Stimulated activated CD8-positive, alpha-beta memory T cell treated with anti-CD3 and anti-CD28 coated beads, Interleukin-2, amount 100 ng/mL, for 1 hour (primary cell): ENCODE measurements at places on chromosomes 2 and 18.

DNA sequence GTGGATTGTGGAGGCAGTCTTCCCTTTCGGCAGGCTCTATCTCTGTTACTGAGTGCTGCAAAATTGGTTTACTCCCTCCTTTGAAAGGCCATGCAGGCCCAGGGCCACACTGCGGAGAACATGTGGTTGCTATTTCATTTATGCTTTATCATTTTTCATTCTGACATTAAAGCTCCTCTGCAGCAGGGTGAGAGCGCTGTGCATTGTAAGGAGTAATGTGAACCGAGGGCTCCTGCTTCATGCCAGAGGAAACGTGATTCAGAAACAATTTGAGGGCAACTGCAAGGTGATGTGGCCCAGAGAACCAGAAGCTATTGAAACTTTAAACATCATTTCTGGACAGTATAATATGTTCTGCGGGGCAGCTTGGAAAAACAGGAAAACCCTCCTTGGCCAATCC is 341.6 kb upstream of the NT5C1B start:
- no peak for DNase-seq

DNA sequence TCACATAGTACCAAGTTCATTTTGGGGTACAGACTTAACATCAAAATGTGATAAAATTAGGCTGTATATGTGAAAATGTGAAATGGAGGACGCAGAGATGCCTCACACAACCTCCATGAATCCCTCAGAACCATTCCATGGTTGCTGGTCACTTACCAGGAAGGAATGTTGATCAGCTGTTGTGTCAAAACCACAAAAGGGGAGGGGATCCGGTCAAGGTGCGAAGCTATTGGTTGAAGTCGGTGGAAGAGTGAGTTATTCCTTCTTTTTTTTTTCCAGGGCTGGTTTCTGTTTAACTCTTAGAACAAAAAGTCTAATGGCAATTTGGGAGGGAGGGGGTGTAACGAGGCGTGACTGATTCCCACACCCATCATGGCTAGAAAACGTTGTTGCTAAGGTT is 32.3 kb upstream of the REG3A start:
- DNase-seq: no peak

DNA sequence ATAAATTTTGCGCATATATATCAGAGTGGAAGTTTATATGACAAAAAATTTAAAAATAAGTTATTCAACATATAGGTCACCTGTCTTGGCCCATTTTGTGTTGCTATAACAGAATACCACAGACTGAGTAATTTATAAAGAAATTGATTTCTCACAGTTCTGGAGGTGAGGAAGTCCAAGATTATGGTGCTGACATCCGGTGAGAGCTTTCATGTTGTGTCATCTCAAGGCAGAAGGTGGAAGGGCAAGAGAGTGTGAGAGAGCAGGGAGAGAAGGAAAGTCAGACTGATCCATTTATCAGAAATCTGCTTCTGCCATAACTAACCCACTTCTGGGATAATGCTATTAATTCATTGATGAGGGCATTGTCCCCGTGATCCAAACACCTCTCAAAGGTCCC is 9.0 kb upstream of the FEZ2 start:
- DNase-seq: no peak

DNA sequence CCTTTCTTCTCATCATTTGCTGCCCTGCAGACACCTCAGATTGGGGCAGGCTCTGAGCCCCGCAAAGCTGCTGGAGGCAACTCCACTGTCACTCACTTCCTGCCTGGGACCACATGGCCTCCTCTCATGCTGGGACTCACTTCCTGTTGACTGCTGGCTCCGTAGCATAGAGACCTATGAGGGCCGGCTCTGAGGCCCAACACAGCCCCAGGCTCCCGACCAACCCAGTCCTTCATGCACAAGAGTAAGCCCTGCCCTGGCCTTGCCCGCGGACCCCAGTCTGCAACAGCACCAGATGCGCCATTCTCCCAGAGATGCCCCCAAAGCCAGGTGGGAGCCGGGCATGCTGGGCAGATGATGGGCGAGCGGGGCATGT is 55.7 kb downstream of the DNMT3A start:
- peak; percentile 42 for DNase-seq

DNA sequence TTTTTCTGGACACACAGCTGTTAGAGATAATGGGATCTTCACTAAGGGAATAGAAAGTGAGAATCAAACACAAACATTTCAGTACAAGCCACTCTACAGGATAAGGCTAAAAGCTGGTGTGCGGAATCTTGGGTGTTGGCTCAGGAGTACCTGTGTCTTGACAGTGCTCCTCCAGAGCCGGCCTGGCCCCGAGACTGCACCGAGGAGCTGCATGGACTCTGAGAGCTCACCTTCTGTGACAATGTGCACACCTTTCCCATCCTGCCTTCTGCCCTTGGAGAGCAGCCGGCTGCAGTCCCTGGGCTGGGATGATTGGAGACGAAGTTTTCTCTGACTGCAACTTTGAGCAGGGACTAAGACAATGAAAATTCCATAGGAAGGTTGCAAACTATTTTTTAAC is 89.1 kb downstream of the TMEM182 start:
- no peak for DNase-seq

GRCh38 chr2:212595036-212595654 is 56.5 kb upstream of the ERBB4 start:
- no peak for DNase-seq

GRCh38 chr2:59182249-59182648 is 941.1 kb upstream of the FANCL start:
- no peak for DNase-seq

DNA sequence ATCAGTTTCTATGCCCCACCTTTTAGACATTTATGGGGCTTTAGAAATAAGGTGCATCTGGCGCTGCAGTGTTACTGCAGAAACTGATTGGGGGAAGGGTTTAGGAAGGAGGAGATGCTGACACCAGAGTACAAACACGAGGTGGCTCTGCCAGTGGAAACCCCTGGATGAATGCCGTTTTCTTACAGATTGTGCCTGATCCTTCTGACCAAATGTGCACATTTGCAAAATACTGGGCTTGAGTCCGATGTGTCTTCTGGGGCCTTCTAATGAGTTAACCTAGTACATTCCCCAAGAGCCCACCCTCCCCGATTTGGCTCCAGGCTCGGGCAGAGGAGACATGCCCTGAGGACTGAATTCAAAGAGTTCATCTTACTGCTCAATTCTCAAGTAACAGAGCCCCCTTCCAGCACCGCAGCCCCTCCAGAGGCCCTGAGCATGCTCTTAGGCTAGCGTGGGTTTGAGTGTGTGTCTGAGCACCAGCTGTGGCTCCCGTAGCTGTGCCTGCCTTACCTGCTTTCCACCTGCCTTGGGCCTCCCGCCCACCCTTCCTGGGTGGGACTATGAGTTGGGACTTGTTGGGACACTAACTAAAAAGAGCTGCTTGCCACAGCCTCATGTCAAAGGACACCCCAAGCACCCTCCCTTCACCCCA is 116.7 kb upstream of the COPS8 start:
- no peak for DNase-seq

GRCh38 chr2:18791172-18791797 is 201.9 kb upstream of the NT5C1B start:
- DNase-seq: no peak

DNA sequence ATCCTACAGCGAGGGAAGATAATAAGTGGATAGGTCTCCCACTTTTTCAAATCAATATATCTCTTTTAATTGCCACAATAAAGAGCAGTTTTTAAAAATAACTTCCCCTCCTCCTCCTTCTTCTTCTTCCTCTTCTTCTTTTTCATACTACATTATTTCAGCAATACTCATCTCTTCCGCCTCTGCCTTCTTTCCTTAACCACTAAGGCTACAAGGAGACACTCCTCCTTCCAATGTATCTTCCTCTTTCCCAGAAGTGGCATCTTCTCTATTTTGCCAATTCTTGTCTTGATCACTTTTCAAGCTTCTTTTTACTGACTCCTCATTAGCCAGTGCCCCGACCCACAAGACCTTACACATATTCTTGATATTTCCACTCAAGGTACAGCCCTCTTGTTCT is 546.6 kb upstream of the CHAC2 start:
- no peak for DNase-seq

GRCh38 chr2:3248754-3249475 is 128.7 kb downstream of the EIPR1 start:
- DNase-seq: no peak

GRCh38 chr2:99403524-99403923 is 66.3 kb downstream of the EIF5B start:
- DNase-seq: no peak

- no peak for DNase-seq
These were observed 700.9 kb upstream of the SYT4 start for GRCh38 chr18:43978174-43978573.

DNA sequence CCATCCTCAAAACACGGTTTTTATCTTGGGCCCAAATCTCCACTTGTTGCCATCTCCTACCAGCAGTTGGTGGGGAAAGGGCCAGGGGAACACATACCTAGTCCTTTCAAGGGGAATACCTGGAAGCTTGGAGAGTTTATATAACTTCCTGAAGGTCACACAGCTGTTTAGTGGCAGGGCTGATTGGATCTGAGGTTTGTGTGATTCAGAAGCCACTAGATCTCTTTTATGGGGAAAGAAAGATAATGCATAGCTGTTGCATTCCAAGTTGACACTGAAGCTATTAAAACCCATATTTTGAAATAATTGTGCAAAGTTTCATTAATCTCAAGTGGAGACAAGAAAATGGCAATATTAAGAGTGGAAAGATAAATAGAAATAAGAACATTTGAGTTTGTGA is 134.2 kb downstream of the PLCL1 start:
- DNase-seq: no peak

DNA sequence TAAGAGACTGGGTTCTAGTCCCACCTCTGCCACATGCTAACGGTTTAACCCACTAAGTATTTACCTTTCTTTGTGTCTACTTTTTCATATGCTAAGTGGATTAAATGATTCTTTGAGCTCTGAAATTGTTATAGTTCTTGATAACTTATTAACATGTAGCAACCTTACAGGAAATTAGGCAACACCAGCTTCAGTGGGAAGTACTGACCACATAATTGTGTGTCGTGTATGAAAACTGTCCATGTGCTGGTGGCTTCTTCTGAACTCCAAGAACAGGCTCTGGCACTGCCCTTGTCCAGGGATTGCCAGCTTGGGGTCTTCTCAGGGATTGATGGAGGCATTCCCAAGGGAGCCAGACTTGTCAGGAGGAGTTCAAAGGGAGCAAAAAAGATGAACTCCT is 427.7 kb downstream of the TGIF1 start:
- no peak for DNase-seq

- DNase-seq: no peak
These were observed 64.7 kb downstream of the CCDC148 start for GRCh38 chr2:158391876-158392275.

GRCh38 chr2:104901037-104901881 is 47.3 kb downstream of the POU3F3 start:
- DNase-seq: no peak

- no peak for DNase-seq
These were observed 19.8 kb upstream of the GPR55 start for GRCh38 chr2:230944757-230945372.

- no peak for DNase-seq
These were observed 95.3 kb upstream of the RMDN2 start for GRCh38 chr2:37829616-37830395.

- no peak for DNase-seq
These were observed 713.6 kb downstream of the SLC4A3 start for GRCh38 chr2:220341014-220341413.

DNA sequence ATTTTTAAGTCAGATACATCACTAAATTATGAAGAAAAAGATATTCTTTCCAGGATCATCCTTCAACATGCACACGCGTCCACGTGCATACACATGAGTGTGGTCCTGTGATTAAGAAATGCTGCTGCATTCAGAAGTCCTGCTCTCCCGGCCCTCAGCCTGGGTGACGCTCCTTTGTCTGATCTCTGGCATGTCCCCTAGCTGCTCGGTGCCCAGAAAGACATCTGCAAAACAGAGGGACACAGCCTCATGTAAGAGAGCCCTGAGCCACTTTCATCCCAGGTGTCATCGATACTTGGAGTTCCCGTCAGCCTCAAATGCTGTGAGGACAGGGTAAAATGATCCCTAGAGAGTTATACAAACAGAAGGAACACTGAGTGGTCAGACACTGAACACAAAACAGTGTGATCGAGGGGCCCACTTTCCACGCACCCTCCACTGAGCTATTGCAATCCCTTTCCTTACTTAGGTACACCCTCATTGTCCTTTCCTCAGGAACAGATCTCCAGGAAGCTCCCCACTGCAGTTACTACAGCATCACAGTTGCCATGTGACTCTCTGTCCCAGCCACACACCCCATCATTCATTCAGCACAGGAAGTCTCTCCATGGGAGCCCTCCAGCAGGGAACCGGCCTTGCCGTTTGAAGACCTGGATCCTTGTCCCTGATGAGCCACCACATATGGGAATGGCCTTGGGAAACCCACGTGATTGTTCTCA is 32.1 kb downstream of the CRACDL start:
- DNase-seq: no peak

- DNase-seq: no peak
These were observed 54.4 kb downstream of the STK39 start for GRCh38 chr2:168192839-168193616.

- no peak for DNase-seq
These were observed 1.1 kb upstream of the CIDEA start for GRCh38 chr18:12253027-12253426.

DNA sequence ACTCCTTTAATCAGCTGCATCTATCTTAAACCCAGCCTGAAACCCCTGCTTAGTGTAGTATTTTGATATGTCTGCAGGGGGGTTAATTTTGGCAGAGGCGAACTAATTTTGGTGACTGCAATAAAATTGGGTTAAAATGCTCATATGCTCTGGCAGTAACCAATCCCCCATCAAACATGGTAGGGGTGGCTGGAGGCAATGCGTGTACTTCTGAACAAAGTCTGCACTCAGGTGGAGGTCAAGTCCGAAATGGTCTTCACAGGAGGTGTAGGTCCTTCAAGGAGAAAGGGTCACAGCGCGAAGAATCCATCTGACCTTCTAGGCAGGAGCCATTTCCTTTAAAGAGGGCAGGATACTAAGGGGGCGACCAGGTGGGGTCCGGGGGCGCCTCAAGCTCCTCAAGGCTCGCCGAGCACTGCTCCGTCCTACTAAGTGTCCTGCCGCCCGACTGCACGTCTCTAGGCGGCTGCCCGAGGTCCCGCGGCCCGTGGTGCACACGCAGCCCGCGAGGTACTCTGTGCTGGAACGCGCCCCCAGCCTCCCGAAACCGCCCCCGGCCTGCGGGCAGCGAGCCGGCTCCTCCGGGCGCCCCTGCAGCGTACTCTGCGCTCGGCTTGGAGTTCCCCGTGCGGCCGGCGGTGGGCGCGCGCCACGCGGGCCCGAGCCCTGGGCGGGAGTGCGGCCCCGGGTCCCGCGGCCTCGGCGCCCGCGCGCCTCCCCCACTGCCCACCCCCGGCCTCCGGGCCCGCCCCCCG is 1.7 kb upstream of the LDLRAD4 start:
- no peak for DNase-seq

GRCh38 chr2:104855221-104856085 is 1.5 kb downstream of the POU3F3 start:
- DNase-seq: no peak

DNA sequence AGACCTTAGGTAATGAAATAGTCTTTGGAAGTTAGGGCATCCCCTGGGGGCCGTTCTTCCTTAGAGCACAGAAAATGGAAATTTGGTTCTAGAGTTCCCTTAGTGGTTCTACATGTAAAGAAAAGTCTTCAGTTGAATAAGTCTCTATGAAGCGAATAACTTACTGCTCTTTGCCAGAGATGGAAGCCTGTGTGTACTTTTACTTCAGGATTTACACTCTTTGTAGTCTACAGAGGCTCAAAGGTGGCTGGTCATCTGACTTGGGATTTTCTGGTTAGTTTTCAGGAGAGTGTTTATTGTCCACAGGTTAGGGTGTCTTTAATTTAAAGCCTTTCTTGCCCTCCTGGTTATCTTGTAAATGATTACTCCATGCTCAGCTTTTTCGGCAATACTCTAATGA is 210.6 kb downstream of the ZNF521 start:
- no peak for DNase-seq

GRCh38 chr18:54736981-54737380 is 91.3 kb upstream of the RAB27B start:
- DNase-seq: no peak
